Retina (tissue), 1 donor: ENCODE measurements at places on chromosomes 16 and 17.

GRCh38 chr17:29073045-29073444, 30.1 kb downstream of the PIPOX start:
- DNase-seq, result no peak

GRCh38 chr17:41657936-41658335, 30.7 kb upstream of the EIF1 start:
- DNase-seq, result no peak

DNA sequence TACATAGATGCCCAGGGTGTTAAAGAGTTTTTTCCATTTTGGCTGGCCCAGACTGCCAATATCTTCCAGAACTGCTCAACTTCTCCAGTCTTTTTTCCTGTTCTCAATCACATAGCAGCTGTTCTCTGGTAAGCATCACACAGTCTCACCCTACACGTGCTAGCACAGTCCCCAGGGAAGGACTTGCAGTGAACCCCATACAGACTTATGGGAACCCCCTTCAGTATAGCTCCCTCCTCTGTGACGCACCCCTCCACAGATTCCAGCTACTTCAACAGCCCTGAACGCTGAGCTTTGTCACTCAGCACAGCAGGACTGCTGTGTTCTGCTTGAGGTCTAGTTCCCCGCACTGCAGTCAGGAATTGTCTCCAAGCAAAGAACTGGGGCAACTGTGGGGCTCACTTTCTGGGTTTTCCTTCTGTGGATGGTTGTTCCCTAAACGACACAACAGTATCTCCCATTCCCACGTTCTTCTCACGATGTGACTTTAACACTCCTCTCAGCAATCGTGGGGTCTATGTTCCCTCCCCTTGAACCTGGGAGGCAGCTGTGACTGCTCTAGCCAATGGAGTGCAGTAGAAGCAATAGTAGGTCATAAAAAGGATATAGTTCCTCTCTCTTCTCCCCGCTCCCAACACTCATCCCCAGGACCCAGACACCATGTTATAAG, 3.6 kb downstream of the MMP28 start:
- no peak for DNase-seq

- DNase-seq, result no peak
Observed at GRCh38 chr17:30530346-30531025, 53.3 kb downstream of the GOSR1 start.

GRCh38 chr17:42520540-42520951, 15.5 kb upstream of the NAGLU start:
- no peak for DNase-seq

- no peak for DNase-seq
Observed at GRCh38 chr16:1176280-1176897, 23.5 kb downstream of the CACNA1H start.

- DNase-seq, result no peak
Observed at GRCh38 chr17:7748076-7748775, 30.7 kb downstream of the DNAH2 start.

- no peak for DNase-seq
Observed at GRCh38 chr17:12729086-12729485, 60.2 kb upstream of the ARHGAP44 start.

DNA sequence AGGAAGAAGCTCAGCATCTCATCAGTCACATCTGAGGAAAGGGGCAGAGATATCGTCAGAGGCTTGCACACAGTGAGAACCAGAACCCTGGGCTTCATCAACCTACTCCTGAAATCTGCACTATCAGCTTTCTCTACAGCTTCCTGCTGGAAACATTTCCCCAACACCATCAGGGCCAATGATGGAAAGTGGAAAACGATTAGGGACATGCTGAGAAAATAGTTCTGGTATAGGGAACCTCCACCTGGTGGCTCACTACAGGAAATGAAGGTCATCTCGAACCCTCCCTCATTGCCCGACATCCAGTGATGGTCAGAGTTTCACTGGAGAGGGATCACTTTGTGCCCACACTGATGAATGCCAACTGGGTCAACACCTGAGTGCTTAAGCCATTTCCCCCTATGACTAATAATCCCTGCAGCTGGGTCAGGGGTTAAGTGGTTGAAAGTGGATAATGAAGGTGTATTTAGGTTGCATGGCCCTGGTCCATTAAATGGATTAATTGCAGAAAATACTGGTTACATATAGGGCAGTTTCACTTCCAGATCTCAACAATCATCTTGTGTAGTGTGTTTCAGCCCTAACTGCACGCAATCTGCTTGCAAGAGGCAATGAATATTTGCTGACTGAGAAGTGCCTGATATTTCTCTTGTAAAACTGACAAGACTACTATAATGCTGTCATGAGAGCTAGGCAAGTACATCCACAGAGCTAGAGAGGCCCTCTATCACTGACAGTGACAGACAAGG, 43.1 kb upstream of the GSG1L start:
- no peak for DNase-seq
